ENCODE measurements at places on chromosomes 7 and 10.
A peak's percentile ranks its signal among the peaks of the same experiment; 100 is the strongest.

GRCh38 chr10:22335173-22335933, 9.9 kb upstream of the SPAG6 start:
- DNase-seq, result peak; percentile 65

DNA sequence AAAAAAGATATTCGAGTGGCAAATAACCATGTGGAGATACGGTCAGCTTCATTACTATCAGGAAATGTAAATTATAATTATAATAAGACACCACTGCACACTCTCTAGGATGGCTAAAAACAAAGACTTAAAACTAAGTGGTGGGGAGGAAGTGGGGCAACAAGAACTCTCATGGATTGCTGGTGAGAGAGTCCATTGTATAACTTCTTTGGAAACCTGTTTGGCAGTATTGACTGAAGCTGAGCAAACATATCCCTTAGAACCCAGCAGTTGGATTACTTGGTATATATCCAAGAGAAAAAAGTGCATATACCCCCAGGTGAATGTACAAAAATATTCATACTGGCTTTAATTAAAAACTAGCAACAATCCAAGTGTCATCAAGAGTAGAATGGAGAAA, 133.7 kb upstream of the CTBP2 start:
- DNase-seq, result no peak

GRCh38 chr10:384538-385305, 249.5 kb downstream of the ZMYND11 start:
- DNase-seq, result no peak

GRCh38 chr10:43667761-43668386, 19.2 kb upstream of the ZNF32 start:
- no peak for DNase-seq

- no peak for DNase-seq
These were observed 8.8 kb downstream of the ADAP1 start for GRCh38 chr7:945556-946255.

DNA sequence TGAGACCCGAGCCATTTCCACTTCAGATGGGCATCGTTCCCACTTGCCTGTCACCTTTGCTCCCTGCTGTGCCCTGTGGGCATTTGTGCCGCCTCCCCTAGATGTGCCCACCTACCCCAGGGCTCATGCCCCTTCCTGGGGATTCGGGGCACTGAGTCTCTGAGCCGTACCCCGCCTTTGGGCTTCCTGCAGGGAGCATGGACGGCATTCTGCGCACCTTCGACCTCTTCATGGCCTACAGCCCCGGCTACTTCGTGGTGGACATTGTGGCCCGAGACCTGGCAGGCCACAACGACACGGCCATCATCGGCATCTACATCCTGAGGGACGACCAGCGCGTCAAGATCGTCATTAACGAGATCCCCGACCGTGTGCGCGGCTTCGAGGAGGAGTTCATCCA, 36.3 kb upstream of the VSIR start:
- DNase-seq, result no peak

GRCh38 chr10:114652402-114653368, 5.4 kb downstream of the ABLIM1 start:
- no peak for DNase-seq

- DNase-seq, result no peak
These were observed 29.9 kb downstream of the ADRB1 start for GRCh38 chr10:114073395-114074186.

GRCh38 chr7:158101821-158102450, 485.7 kb downstream of the PTPRN2 start:
- DNase-seq, result no peak

DNA sequence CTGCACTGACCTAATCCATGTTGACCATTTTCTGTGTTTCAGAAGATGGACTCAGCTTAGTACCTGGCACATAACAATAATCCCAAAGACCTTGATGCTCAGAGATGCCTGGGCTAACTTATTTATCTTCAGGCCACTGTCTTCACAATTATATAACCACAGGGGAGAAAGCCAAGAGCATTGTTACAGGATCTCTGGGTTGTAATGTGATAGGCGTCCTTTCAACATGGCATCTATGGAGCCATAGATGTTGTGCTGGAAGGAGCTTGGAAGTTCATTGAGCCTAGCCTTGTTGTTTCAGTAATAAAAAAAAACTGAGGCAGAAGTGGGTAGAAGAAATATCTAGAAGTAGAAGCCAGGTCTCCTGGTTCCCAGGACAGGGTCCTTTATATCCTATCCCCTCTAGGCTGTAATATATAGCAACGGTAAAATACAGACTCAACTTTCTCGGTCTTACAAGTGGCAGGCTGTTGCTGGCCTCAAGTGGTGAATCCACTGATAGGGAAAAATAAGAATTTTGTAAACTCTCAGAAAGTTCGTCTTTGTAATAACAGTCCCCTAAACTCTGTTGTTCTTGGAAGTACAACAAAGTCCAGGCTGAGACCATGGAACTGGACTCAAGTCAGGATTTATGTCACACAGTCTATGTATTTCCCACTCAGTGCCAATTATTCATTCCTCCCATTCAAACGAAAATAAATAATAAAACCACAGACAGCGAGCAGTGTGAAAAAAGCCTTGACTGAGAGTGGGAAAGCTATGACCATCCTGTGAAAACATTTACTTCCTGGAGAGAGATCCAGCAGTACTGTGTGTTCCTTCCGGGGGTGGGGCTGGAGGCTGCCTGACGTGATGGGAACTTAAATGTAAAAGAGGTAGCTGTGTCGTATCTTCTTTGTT, 277.6 kb downstream of the REEP3 start:
- no peak for DNase-seq

GRCh38 chr7:37817591-37817960, 30.8 kb upstream of the NME8 start:
- DNase-seq, result no peak

GRCh38 chr7:97595439-97595838, 136.4 kb upstream of the TAC1 start:
- DNase-seq, result no peak

- DNase-seq, result no peak
These were observed 78.9 kb downstream of the MTPN start for GRCh38 chr7:135898226-135898625.

- DNase-seq, result no peak
These were observed 177.3 kb upstream of the PFKP start for GRCh38 chr10:2890093-2890492.

DNA sequence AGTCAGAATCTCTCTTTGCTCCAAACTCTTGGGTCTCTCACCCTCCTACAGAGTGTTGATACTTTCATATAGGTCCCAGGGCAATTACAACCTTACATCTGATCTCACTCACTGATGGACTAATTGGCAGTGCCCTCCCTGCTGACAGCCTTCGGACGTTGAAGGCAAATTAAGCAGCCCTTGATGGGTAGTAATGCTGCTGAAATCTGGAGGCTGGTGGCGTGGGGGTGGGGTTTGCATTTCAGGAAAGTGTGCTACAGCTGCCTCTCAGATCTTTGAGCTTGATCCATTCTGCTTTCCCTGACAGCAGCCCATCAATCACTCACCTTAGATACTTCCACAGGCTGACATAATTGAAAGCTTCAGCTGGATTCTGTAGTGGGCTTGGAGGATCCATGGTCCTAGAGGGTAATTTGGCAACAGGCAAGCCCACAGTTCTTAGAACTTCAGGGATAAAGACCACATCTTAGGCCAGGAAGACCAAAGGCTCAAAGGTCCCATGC, 349.1 kb upstream of the PODXL start:
- DNase-seq, result no peak

DNA sequence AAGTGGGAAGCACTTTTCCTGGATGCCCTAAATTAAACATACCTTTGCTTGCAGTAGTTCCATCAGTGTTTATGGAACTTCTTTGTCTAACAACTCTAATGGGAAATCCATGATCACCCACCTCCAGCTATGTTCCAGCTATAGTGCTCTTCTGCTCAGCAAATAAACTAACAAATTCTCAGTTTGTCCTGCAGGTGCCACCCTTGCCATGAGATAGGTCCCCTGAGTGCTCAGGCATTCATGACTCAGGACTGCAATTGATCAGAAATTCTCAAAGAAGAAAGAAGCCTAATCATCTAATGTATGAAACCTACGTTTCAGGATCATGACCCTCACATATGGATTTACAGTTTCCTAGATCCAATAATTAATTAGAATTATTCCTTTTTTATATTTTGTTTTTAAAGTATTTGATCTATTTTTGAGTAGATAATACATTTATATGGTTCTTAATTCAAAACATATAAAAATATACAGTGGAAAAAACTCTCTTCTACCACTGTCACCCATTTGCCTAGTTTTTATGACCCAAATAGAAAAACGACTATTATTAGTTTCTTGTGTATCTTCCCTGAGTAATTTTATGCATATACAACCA, 48.7 kb upstream of the DYNC1I1 start:
- no peak for DNase-seq

GRCh38 chr7:70040970-70041766, 442.9 kb downstream of the AUTS2 start:
- no peak for DNase-seq

DNA sequence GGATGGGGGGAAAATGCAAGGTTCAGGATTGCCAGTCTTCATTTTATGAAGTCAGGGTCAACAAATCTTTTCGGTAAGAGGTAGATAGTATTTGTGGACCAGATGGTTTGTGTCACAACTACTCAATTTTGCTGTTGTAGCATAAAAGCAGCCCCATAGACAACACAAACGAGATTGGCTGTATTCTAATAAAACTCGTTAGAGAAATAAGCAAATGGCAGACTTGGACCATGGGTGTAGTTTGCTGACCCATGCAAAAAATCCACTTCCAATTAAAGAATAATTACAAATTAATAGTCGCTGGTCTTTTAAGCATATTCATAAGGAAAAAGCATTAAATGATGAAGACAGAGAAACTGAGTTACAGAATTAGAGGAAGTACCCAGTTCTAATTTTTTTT, 247.1 kb downstream of the CRPPA start:
- DNase-seq, result no peak

- DNase-seq, result peak; percentile 57
These were observed 1.0 kb downstream of the CHST15 start for GRCh38 chr10:124092250-124092859.

GRCh38 chr7:92717993-92718716, 118.2 kb downstream of the CDK6 start:
- peak; percentile 66 for DNase-seq

DNA sequence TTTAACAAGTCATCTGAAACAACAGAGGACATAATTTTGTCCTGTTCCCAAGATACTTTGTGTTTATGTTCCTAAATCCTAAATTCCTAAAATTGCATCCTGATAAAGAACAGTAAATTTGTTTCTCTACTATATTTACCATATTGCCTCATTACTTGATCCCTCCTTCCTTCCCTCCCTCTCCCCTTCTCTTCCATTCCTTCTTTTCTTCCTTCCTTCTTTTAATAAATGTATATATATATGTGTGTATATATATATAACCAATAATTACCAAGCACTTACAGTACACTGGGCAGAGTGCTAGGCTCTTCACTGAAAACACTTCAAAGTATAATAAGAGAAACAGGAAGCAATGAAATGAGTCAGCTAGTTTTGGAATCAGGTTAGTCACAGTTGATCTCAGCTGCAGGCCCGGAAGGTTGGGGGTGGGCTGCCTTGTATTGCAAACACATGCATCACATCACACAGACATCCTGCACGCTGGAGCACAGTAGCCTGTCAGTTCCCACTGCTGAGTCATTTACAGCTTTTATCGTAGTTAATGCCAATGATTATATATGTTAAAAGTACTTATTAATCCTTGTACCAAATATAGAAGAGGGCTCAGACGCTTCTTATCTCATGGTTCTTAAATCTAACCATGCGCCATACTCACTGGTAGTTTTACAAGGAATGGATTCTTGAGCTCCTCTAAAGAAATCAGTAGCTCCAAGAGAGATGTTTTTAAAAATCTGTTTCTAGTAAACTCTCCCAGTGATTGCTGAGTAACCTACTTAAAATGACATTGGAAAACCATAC, 551.7 kb downstream of the GRM8 start:
- DNase-seq, result peak; percentile 67

DNA sequence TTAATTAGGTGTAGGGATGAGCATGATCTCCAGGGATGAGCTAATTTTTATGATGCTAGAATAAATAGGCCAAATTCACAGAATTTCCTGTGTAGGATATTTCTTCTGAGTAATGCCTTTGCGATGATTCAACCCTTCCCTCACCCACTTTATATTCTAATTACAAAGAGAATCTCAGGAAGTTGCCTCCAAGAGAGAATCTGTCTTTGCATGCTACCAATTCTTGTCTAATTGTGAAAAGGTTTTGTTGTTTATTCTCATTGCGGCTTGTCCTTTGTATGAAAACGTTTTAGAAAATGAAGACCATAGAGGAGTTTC, 6.3 kb downstream of the C7orf57 start:
- no peak for DNase-seq

GRCh38 chr7:142412551-142413193, 154.8 kb upstream of the PRSS58 start:
- DNase-seq, result peak; percentile 47

DNA sequence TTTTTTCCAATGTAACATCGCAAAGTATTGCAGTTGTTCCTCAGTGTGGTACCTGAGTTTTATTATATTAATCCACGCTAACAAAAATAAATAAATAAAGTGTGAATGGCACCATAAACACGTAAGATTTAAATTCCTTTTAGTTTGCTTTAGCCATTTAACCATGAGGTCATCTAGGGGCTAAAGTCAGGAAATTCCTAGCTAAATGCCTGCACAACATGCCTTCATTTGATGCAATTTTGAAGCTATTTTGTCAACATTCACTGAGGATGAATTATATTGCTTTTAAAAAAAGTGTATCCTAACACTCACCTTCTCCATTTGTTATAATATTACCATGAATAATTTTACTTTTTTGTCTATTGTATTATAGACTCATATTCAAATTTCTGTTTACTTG, 714.4 kb downstream of the GATA3 start:
- DNase-seq, result no peak

DNA sequence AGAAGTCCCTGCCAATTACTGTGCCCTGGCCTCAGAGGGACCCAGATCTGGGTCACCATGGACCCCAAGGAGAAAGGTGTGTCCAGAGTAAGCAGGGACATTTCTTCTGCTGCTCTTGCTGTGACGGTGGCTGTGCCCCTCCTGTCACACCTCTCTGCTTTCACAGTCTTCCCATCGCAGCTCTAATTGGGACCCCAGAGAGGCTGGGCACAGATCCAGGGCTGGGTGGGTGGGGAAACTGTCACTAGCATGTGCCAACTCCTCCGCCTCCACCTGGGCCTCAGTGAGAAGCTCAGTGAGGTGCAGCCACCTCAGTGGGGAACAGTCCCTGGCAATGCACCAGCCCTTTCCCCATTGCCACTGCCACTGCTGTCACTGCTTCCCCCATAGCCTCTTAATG, 37.3 kb upstream of the ADCYAP1R1 start:
- DNase-seq, result no peak

DNA sequence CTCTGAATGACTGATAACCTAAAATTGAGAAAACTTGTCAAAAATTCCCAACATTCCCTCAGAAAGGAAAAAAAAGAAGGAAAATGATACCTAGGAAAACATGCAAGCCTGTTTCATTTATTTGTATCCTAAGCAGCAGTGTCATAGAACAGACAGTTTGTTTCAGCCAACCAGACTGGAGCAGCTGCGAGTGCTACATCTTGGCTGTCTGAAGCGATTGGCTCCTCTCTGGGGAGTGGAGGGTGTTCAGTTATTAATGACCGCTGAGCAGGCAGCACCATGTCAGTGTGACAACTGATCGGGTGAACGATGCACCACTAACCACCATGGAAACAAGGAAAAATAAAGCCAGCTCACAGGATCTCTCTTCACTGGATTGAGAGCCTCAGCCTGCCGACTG, at the start of gene LRRN3:
Gene LRRN3 (plus strand): TSS at position 282 of the 400 bp plus-strand sequence. CDS start 31,646 bp downstream, outside the sequence.
- DNase-seq, result peak; percentile 53

Data from stimulated activated CD8-positive, alpha-beta memory T cell treated with anti-CD3 and anti-CD28 coated beads, Interleukin-4, amount 100 ng/mL, for 48 hours (primary cell).